T-cell (primary cell): ENCODE measurements at places on chromosomes 12 and 14. TPM values are rescaled to one million over a fixed set of nuclear protein-coding genes. Genes with fewer than 3 reads are reported as not detected.

DNA sequence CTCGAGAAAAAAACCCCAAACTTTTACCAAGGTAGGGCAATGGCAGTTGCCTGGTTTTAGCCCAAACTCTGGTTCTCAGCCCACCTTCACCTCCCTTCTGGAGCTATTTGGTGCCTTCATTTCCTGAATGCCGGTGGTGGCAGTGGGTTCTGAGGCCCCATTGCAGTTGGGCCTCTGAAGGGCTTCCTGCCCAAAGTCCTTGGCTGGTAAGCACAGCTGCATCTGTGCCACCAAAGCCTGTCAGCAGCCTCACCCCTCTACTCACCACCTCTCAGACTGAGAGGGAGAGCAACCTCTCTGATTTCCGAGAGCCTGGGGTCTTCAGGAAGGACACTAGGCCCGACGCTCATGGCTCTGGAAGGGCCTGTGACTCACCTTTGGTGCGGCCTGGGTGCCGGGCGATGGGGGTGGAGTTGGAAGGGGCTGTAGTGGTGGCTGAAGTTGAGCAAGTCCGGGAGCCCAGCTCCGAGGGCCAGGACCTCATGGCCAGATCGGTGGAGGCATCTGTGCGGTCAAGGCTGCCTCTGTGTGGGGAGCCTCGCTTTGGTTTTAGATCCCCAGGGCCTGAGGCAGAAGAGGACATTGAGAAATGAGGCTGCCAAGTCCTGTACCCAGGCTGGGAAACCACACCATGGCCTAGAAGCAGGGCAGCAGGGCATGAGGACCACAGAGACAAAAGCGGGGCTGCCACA lies 38.6 kb upstream of the GPR68 start:
- no peaks in the 10 kb centered on the region for H3K27me3 ChIP-seq
- H3K4me3 ChIP-seq: no peak overlapping the region
- DNase-seq: no peak
- no peaks in the 10 kb centered on the region for H3K4me1 ChIP-seq
- H3K36me3 ChIP-seq: peaks cover 100% of the 10 kb centered on the region
- no peak overlapping the region for H3K27ac ChIP-seq

DNA sequence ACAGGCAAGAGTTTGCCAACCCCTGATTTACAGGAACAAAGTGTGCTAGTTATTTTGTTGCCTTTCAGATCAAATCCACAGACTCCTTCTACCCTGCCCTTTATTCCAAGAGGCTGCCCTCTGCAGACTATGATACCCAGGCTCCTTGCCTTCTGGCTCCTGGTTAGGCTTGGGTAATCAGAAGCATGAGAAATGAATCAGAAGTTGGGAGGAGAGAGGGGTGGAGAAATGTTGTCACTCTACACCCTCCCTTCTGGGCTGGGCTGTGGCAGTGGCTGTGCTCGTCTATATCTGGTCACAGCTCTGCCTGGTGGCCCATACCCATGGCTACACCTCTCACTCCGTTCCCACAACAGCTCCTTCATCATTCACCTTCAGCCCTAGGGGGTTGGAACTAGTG lies 204.6 kb upstream of the PLXNC1 start:
- no peak for DNase-seq
- no peaks in the 10 kb centered on the region for H3K27me3 ChIP-seq
- H3K4me1 ChIP-seq: no peaks in the 10 kb centered on the region
- H3K4me3 ChIP-seq: no peak overlapping the region

GRCh38 chr14:68676511-68676943 lies 116.3 kb downstream of the ZFP36L1 start:
- no peak overlapping the region for H3K4me3 ChIP-seq
- no peaks in the 10 kb centered on the region for H3K36me3 ChIP-seq
- H3K4me1 ChIP-seq: peaks cover 2% of the 10 kb centered on the region
- H3K27ac ChIP-seq: no peak overlapping the region

The METTL17 gene
- total RNA-seq: 112 TPM

The LAG3 gene
- 7.3 TPM for total RNA-seq

DNA sequence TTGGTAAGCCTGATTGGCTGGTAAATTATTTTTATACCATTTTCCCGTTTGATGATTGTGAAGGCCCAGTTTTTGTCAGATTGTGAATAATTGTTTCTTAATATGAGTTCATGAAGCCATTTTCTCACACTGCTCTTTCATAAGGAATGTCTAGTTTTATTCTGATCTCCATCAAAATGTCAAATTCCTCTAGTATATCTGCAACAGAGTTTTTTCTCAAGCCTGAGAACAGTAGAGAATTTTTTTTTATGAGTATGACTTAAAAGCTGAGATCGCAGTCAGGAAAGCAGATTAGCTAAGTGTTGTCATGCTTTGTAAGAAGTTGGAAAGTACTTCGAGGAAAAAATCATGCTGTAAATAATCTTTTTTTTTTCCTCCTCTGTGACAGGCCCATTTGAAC lies 484.9 kb upstream of the ATP2B1 start:
- no peak overlapping the region for H3K27ac ChIP-seq
- H3K4me3 ChIP-seq: no peak overlapping the region
- DNase-seq: no peak

DNA sequence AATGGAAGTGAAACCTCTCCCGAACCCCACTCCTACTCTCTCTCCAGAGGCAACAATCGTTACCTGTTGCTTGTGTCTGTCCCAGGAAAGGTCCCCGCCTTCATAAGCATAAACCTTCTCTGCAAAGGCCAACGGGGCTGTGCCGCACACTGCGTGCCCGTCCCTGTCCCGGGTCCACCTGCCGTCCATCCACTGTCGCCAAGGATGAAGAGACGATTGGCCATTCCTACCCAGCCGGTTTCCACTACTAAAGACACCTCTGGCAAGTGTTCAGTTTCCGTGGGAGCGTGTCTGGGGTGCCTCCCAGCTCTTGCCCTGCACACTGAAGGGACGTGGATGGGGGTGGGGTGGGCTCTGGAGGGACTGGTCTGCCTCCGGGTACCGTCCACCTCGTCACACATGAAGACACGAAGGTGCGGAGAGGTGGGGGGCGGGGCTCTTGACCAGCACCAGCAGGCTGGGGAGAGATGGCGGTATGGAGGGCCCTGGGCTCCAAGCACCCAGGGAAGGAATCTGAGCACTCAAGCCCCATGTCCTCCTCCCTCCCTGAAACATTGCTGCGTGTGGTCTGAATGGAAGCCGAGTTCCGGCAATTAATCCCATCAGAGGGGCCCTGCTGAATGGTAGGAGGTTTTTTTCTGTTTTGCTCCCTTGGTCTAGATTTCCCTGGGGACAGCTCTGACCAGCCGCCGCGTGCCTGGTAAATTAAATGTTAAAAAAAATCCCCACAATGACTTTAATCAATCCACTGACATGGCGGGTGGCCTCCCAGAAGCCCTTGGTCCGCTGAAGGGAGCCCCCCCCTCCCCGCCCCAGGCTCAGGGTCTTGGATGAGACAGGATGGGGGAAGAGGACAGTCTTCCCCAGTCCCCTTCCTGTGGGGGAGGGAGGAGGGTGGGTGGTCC lies 4.1 kb upstream of the KIF26A start:
- peaks cover 75% of the 10 kb centered on the region for H3K27me3 ChIP-seq
- no peaks in the 10 kb centered on the region for H3K4me1 ChIP-seq

- no peak for DNase-seq
- no peaks in the 10 kb centered on the region for H3K36me3 ChIP-seq
- no peak within 1 kb of the TSS for H3K4me3 ChIP-seq
- H3K27ac ChIP-seq: no peak within 1 kb of the TSS
Observed at GRCh38 chr14:21653331-21653885, at the start of gene OR4E2. OR4E2 (plus strand) TSS chr14:21653835; CDS start chr14:21665083, 11,248 bp downstream.

GRCh38 chr12:111838353-111838752 lies 3.7 kb upstream of the MAPKAPK5 start:
- H3K4me1 ChIP-seq: peaks cover 34% of the 10 kb centered on the region
- no peaks in the 10 kb centered on the region for H3K27me3 ChIP-seq
- no peak overlapping the region for H3K27ac ChIP-seq
- no peaks in the 10 kb centered on the region for H3K36me3 ChIP-seq
- no peak for DNase-seq

DNA sequence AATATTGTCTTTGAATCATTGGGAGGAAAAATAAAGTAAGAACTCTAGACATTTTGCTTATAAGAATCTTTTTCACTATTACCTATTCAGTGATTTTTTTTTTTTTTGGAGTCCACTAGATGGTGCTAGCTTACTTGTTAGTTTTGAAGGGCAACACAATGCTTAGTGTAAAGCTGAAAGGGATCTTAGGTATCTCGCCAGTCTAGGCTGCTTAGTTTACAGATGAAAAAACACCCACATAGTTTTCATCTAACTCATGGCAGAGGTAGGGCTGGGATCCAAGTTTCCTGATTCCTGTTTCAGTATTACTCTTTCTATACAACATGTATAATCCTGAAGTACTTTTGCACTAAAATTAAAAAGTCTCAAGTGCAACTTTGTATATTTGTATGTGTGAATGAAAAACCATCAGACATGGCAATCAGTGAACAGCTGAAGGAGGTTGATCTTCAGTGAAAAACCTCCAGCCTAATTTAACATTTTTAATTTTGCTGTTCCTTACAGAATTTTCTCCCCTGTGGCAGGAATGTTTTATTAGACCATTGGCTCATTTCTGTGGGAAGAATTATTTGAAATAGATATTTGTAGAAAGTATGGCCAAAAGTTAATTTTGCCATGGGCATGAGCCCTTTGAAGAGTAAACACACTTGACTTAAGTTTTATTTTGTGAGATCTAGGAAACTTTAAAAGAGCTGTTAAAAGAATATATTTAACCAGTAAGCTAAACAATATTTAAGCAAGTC lies 40.7 kb downstream of the LRRIQ1 start:
- no peaks in the 10 kb centered on the region for H3K4me1 ChIP-seq
- H3K4me3 ChIP-seq: no peak overlapping the region
- no peak for DNase-seq
- no peaks in the 10 kb centered on the region for H3K36me3 ChIP-seq
- H3K27ac ChIP-seq: no peak overlapping the region
- H3K27me3 ChIP-seq: no peaks in the 10 kb centered on the region

DNA sequence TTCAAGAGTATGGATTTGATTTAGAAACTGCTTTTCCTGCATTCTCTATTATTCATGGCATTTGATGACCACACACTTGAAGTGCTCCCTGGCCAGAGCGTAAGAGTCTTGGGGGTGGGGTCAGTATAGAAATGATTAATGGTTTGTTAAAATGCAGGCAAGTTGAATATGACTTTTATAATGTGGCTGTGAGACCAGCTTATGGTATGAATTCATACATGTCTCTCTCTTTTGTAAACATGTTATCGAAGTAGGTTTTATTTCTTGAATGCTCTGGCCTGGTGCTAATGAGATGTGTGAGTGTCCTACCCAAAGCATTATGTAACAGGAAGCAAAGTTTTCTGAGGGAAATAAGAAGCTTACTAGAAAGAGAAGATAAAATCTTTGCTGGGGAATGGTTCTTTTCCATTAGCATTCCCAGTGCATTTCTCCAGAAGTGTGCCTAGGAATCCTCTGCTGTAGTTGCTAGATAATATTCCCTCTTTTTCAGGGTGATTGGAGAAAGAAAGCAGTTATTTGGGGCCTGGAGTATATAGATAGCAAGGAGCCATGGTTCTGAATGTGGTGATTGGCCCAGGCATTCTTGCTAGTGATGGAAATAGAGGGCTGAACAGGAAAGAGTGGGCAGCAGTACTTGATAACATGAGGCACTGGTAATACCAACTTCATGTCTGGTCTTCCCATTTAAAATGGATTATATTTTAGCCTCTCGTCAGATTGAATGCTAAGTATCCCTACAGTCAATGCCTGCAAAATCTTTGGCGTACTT lies 289.7 kb downstream of the RAD51B start:
- no peaks in the 10 kb centered on the region for H3K4me1 ChIP-seq
- no peak overlapping the region for H3K27ac ChIP-seq
- DNase-seq: no peak
- H3K27me3 ChIP-seq: no peaks in the 10 kb centered on the region

- H3K4me1 ChIP-seq: no peaks in the 10 kb centered on the region
- no peak overlapping the region for H3K27ac ChIP-seq
- no peaks in the 10 kb centered on the region for H3K27me3 ChIP-seq
- no peak for DNase-seq
Observed at GRCh38 chr14:31164115-31164514, 43.5 kb downstream of the HECTD1 start.

GRCh38 chr14:99516871-99517642 lies 35.8 kb downstream of the CCNK start:
- peaks cover 13% of the 10 kb centered on the region for H3K36me3 ChIP-seq
- H3K4me1 ChIP-seq: peaks cover 8% of the 10 kb centered on the region
- no peak overlapping the region for H3K4me3 ChIP-seq
- H3K27me3 ChIP-seq: no peaks in the 10 kb centered on the region

The NEMF gene
- total RNA-seq: 90.4 TPM

DNA sequence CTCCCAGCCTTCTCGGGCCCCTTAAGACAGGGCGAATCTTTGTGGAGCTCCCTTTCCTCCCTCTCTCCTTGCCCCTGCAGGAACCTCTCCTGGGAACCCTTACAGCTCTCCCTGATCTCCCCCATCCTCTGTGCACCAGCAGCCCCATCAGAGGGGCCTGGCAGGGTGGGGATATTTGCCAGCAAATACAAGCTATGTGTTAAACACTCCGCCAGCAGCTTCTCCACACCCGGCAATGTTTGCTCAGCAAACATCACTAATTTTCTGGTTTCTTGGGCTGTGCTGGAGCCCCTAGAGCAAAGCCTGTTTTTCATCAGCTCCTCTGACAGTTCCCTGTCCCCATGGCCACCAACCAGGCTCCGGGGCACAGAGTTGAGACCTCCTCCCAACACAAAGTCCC lies 147.5 kb upstream of the LHX5 start:
- no peak for DNase-seq
- peaks cover 14% of the 10 kb centered on the region for H3K27me3 ChIP-seq
- no peak overlapping the region for H3K27ac ChIP-seq
- H3K36me3 ChIP-seq: no peaks in the 10 kb centered on the region
- H3K4me1 ChIP-seq: no peaks in the 10 kb centered on the region

DNA sequence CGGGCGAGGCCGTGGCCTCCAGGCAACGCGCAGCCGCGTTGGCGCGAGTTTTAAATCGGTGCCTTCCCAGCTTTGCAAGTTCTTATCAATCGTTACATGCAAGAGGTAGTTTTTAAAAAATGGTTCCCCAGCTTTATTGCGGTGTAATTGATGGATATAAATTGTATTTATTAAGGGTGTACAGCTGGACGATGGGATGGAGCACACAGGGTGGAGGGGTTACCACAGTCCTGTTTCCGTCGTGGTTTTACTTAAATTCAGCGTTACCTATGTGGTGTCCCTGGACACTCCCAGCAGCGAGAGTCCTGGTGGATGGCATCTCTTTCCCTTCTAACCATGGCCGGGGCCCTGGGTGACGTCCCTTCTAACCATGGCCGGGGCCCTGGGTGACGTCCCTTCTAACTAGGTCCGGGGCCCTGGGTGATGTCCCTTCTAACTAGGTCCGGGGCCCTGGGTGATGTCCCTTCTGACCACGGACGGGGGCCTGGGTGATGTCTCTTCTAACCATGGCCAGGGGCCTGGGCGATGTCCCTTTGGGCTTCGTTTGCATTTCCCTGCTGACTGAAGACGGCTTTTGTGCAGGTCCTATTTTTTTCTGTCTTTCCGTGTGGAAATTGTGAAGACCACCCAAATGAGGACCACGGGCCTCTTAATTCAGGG lies 97.9 kb downstream of the TNFAIP2 start:
- peaks cover 59% of the 10 kb centered on the region for H3K27me3 ChIP-seq
- H3K36me3 ChIP-seq: no peaks in the 10 kb centered on the region
- no peak overlapping the region for H3K27ac ChIP-seq
- H3K4me3 ChIP-seq: no peak overlapping the region
- DNase-seq: no peak

- no peak overlapping the region for H3K4me3 ChIP-seq
- no peak for DNase-seq
- no peaks in the 10 kb centered on the region for H3K4me1 ChIP-seq
- H3K27me3 ChIP-seq: peaks cover 19% of the 10 kb centered on the region
Observed at GRCh38 chr12:124632519-124632984, 65.1 kb upstream of the NCOR2 start.

GRCh38 chr12:32248441-32249140 lies 141.9 kb downstream of the BICD1 start:
- no peaks in the 10 kb centered on the region for H3K27me3 ChIP-seq
- no peaks in the 10 kb centered on the region for H3K36me3 ChIP-seq
- no peaks in the 10 kb centered on the region for H3K4me1 ChIP-seq
- no peak overlapping the region for H3K27ac ChIP-seq

The TAS2R7 gene
- not detected for total RNA-seq
